A549 (cell line): ENCODE measurements at places on chromosomes 6 and 20. TPM values are rescaled to one million over a fixed set of nuclear protein-coding genes. Genes with fewer than 3 reads are reported as not detected.

DNA sequence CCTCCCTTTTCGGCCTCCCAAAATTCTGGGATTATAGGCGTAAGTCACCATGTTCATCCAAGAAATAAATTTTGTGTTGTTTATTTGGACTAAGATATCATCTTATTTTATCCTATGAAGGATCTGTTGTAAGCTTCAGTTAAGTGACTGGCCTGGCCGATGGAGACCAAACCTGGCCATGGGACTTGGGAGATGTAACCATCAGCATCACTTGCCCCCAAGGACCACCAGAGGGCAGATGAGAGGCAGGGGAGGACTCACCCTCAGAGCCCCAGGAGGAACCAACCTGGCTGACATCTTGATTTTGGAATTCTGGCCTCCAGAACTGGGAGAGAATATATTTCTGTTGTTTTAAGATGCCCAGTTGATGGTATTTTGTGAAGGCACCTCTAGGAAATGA lies 266.7 kb downstream of the CDH26 start:
- peak; percentile 22 for DNase-seq

GRCh38 chr6:96022225-96022624 lies 6.5 kb downstream of the FUT9 start:
- no peak for DNase-seq

GRCh38 chr6:36241728-36242127 lies 28.1 kb upstream of the PNPLA1 start:
- DNase-seq: no peak

DNA sequence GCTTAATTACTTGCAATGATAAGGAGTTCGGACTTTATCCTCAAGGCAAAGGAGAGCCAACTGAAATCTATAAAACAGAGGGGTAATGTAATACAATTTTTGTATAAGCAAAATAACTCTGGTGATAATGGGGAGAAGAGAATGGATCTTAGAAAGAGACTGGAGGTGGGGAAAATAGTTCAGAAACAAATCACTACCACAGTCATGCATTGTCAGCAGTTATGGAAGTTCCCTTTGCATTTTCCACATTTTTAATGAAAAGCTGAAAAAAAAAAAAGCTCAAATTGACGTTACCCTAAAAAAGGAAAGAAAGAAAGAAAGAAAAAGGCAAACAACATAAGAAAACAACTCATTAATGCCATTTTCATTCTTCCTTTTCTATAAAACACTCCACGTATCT lies 337.6 kb upstream of the HSF2 start:
- DNase-seq: no peak

GRCh38 chr20:9092113-9092512 lies 23.2 kb downstream of the PLCB4 start:
- no peak for DNase-seq

DNA sequence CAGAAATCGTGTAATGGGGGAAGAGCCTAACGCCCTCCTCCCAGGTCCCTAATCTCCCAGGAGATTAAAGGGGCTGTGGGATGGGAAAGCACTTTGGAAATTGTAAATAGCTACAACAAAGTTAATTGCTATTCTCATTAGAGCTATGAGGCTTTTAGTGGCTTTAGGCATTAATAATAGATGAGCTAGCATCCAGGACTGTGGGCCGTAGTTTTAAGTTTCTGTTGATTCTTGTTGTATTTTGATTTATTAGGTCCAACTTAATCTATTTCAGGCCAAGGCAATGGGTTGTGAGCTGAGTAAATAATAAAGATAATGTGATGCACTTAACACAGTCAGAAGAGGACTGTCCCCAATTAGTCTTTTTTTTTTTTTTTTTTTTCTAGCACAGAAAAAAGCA lies 67.7 kb downstream of the ANKRD6 start:
- DNase-seq: no peak

GRCh38 chr6:39853604-39854003 lies 61.4 kb downstream of the DAAM2 start:
- no peak for DNase-seq

GRCh38 chr6:147869201-147869600 lies 360.7 kb downstream of the SAMD5 start:
- no peak for DNase-seq

The RRP36 gene
- polyA plus RNA-seq: 54.0 to 56.2 TPM (median 55.7 TPM) in 3 replicates

The SLC26A8 gene
- polyA plus RNA-seq: not detected in 3 replicates

The SAMD3 gene
- not detected in 3 replicates for polyA plus RNA-seq

The MCHR2 gene
- not detected in 3 replicates for polyA plus RNA-seq

The PI3 gene
- polyA plus RNA-seq: 0.18 to 0.39 TPM in 2 of 3 replicates, not detected in the other

The UBD gene
- polyA plus RNA-seq: 0.41 to 1.2 TPM (median 0.69 TPM) in 3 replicates
